ENCODE measurements at places on chromosomes 4 and X.

GRCh38 chrX:457292-457679 lies 70.6 kb upstream of the PPP2R3B start:
- no peak for DNase-seq

- DNase-seq, result no peak
Observed at GRCh38 chr4:75036046-75036830, 103.3 kb downstream of the PARM1 start.

- DNase-seq, result no peak
Observed at GRCh38 chr4:11495818-11496217, 67.1 kb upstream of the HS3ST1 start.

DNA sequence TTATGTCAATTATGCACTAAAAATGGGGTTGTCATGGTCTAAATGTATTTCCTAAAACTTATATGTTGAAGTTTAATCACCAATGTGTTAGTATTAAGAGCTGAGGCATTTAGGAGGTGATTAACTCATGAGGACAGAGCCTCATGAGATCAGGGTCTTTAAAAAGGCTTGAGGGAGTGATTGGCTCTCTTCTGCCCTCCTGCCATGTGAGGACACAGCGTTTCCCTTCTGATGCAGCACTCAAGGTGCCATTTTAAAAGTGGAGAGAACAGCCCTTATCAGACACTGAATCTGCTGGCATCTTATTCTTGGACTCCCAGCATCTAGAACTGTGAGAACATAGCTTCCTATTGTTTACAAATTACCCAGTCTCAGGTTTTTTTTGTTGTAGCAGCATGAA lies 581.7 kb downstream of the KCNIP4 start:
- DNase-seq, result no peak

DNA sequence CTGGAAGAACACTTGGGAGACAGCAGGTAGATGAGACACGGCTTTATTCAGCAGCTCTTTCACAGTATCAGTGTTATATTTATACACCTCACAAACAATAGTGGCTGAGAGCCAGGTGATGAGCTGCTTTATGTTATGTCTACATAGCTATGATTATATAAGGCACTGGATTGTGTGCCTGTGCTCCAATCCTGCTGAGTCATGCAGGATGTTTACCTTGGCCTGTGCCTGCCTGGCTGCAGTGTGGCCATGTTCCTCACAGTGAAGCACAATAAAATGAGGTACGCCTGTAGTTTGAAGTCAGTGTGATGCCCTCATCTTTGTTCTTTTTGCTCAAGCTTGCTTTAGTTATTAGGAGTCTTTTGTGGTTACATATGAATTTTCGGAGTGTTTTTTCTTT lies 31.3 kb downstream of the CXCL13 start:
- no peak for DNase-seq

GRCh38 chr4:69133993-69134392 lies 37.7 kb downstream of the UGT2B7 start:
- DNase-seq, result no peak

DNA sequence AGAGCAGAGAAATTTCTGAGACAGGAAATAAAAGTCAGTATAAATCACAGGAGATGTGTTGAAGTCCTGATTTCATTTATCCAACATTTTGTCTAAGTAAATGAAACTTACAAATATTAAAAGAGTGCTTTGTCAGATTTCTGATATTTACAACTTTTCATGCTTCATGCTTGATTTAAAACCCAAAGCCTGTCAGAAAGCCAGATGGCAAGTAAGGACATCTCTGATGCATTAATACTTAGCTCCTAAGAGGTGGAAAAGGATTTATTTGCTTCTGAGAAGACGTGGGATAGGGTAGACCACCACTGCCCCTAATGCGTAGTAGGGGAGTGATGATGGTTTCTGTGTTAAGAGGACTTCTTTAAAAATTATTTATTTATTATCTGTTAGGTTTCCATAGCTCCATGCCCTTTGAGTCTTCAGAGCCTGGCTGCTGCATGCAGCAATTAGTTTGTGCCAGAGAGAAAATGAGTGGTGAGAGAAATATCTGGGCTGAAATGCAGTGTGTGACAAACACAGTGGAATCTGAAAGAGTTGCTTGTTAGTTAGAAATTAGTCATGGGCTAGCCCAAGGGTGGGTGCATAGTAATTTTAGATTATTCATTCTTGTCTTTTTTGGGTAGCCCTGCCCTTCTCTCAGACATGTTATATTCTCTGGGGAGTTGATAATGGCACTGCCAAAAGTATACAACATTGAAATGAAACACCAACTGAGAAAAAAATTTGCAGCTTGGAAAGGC lies 333.8 kb downstream of the C4orf33 start:
- no peak for DNase-seq

GRCh38 chr4:13970349-13970748 lies 342.8 kb upstream of the BOD1L1 start:
- DNase-seq, result no peak

GRCh38 chr4:39626913-39627312 lies 11.8 kb downstream of the SMIM14 start:
- no peak for DNase-seq

DNA sequence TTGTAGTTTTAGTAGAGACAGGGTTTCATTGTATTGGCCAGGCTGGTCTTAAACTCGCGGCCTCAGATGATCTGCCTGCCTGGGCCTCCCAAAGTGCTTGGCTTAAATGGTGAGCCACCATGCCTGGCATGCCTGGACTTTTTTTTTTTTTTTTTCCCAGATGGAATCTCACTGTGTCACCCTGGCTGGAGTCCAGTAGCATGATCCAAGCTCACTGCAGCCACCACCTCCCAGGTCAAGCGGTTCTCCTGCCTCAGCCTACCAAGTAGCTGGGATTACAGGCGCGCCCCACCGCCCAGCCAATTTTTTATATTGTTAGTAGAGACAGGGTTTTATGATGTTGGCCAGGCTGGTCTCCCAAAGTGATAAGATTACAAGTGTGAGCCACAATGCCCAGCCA lies 8.4 kb downstream of the UBE2K start:
- DNase-seq, result no peak

GRCh38 chr4:177275999-177276398 lies 33.7 kb upstream of the NEIL3 start:
- DNase-seq, result no peak

Measured in hematopoietic multipotent progenitor cell treated with erythropoietin and hydrocortisone succinate and interleukin-3 and kit ligand, for 15 days (in vitro differentiated cells).